ENCODE measurements at places on chromosomes 1 and 21. TPM values are rescaled to one million over a fixed set of nuclear protein-coding genes. Genes with fewer than 3 reads are reported as not detected.

DNA sequence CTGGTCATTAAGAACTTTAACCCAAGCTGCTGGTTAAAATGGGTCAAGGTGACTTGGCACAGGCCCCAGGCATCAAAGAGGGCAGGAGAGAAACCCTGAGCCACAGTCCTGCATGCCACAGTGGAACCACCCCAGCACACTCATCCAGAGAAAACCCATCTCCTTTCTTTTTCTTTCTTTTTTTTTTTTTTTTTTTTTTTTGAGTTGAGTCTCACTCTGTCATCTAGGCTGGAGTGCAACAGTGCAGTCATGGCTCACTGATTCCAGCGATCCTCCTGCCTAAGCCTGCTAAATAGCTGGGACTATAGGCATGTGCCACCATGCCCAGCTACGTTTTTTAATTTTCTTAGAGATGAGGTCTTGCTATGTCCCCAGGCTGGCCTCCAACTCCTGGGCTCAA lies 109.2 kb upstream of the RAB4A start:
- no peak for DNase-seq

DNA sequence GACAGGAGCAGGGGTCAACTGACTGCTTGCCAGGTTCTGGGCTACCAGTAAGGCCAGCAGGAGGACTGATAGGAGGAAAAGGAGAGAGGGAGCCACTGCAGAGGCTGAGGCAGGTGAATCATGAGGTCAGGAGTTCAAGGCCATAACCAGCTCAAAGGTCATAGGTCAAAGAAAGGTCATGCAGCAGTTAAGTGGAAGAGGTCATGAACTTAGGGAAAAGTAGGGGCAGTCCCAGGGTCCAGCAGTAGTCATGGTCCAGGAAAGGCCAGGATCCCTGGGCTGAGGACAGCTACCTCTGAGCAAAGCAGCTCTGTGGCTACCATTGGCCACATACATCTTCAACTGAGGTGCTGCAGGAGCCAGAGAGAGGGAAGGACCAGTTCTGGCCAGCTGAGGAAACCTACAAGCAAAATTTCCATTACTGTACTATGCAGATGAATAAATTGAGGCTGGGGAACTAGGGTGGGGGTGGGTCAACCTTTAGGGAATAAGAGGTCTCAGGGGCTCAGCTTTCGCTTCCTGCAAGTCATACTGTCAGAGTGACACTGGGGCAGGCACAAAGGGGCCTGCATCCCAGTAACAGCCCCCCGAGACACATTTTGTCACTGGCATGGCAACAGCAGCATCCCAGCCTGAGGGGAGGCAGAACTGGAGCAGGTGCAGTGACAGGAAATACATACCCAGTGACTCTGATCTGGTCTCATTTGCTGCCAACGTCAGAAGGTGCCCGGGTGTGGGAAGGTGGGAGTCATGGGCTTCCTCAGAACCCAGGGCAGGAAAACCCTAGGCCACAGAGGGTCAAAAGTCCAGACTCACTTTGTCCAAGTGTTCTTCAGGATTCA lies 5.2 kb upstream of the INPP5B start:
- no peak for DNase-seq

- peak; percentile 48 for DNase-seq
Measured at GRCh38 chr1:235999259-235999925, 65.5 kb downstream of the NID1 start.

- no peak for DNase-seq
Measured at GRCh38 chr1:33140153-33141149, 41.4 kb downstream of the TRIM62 start.

DNA sequence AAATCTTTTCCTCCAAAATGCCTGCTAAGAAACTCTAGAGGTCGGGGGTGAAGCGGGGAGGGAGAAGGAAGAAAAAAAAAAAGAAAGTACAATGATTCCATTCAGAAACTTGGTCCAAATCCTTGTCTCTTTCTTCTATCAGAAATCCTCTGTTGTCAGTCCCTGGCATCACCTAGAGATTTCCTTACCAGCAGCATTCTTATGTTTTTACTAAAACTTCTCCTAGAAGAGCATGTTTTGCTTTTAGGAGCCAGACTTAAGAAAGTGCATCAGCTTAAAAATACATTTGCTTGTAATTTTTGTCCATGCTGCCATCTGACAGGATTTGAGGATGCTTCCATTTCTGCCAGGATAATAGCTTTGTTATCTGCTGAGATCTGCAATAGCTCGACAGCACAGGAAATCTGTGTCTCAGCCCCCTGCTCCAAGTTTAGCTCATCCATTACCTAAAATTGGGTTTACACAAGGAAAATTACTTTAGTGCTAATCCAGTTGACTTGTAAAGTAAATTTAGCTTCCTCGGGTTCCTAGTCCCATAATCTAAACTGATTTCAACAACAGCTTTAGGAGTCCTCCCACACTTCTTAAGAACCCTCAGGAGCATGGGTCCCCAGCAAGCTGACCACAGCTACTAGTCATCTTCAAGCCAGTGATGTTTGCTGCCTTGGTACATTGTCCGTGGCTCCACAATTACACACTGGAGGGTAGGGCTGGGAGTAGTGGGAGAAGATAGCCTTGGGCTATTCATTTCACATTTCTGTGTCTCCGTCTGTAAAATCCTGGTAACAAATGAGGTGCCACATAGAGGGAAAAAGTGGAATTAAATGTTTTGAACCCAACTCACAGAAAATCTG lies 92.3 kb upstream of the UBE2U start:
- DNase-seq: no peak

The BMP8B gene
- not detected for polyA plus RNA-seq
